ENCODE measurements at places on chromosomes 5 and 9.
A peak's percentile ranks its signal among the peaks of the same experiment; 100 is the strongest.

- no peak for DNase-seq
Measured at GRCh38 chr5:68875351-68875750, 218.5 kb upstream of the SLC30A5 start.

- no peak for DNase-seq
Measured at GRCh38 chr5:135236908-135237747, 161.9 kb downstream of the MACROH2A1 start.

DNA sequence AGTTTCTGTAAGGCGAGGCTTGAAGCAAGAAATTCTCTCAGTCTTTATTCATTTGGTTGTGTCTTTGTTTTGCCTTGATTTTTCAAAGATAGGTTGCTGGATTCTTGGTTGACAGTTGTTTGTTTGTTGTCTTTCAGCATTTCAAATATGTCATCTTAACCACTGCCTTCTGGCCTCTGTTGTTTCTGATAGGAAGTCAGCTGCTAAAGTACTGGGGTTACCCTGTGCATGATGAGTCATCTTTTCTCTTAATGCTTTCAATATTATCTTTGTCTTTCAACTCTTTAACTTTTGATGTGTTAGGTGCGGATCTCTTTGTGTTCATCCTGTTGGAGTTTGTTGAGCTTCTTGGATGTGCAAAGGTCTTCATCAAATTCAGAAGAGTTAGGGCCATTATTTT, 1571.3 kb downstream of the MAT2B start:
- no peak for DNase-seq

GRCh38 chr5:121378559-121379359, 472.9 kb upstream of the FTMT start:
- no peak for DNase-seq

DNA sequence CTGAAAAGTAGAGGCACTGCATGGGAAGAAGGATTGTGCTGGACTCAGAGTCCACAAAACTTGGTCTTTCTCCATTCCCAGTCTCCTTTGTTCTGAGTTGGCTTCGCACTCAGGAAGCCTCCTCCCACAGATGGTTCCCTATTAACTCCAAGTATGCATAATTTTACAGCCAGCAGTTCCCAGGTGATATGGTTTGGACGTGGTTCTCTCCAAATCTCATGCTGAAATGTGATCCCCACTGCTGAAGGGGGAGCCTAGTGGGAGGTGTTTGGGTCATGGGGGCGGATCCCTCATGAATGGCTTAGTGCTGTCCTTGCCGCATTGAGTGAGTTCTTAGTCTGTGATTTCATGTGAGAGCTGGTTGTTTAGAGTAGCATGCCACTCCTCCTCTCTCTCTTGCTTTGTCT, 86.6 kb downstream of the FEM1C start:
- peak; percentile 94 for DNase-seq

DNA sequence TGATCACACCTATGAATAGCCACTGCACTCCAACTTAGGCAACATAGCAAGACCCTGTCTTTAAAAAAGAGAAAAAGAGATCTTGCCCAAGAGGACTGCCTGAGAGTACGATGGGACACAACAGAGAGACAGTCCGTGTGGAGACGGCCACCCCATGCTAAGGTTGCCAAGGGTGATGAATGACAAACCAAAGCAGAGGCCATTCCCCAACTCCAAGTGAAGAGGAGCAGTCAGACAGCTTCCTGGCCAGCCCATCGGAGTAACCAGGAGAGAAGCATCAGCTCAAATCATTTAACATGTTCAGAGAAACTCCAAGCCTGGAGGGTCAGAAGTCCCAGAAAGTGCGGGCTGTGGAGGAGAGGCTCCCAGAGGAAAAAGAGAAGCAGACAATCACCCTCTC, 63.9 kb upstream of the SUB1 start:
- DNase-seq, result no peak

GRCh38 chr9:20651939-20652338, 29.6 kb upstream of the MLLT3 start:
- no peak for DNase-seq

DNA sequence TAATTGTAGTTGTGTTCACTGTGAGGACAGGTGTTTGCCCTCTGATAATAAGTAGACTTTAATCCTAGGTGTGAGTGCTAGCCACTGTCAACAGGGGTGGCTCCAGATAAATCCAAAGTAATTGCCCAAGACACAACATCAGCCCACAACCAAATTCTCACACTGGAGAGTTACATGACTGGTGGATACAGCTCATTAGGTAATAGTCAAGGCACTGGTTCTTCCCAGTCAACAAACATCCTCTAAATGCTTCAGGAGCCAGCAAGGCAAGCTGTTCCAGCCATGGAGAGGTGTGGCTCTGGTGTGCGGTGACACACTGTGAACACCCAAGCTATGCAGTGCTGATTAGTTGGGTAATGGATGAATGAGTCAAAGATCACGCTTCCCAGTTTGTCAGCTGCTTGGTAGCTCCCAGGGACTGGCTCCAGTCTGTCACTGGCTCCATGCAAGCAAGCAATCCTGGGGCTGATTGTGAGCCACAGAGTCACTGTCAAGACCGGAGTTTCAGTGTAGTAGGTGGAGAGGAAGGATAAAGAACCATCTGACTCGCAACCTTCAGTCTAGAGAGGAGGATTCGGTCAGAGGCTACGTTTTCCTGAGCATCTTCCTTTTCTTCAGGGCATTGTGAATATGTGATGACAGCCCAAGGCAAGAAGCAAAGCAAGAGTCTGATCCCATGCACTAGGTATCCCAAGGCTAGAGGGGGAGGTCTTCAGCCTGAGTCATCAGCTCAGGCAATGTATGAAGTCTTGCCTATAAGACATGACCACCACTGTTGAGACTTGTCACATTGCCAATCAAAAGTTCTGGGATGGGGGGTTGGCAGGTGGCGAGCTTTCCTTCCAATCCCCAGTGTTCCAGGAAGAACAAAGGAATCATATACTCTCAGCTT, 63.1 kb downstream of the UGCG start:
- peak; percentile 100 for DNase-seq

DNA sequence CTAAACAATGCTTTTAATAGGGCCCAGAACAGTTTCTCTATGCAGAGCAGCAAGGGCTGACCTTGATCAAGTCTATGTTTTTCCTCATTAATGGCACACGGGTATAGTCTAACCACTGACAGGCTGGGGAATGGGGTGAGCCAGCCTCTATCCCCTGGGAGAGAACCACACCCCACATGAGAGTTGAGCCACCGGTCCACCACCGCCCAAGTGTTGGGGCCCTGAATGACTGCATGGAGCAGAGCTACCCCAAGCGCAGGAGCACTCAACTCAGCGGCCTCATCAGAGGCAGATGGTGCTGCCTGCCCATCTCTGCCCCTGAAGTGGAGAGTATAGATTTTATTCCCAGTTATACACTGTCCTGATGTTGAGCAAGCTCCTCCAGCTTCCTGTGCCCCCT, 247.9 kb upstream of the IRX1 start:
- no peak for DNase-seq

GRCh38 chr5:132750471-132751230, 3.4 kb downstream of the CCNI2 start:
- no peak for DNase-seq

GRCh38 chr5:132641241-132641723, 16.7 kb upstream of the IL13 start:
- DNase-seq, result no peak

DNA sequence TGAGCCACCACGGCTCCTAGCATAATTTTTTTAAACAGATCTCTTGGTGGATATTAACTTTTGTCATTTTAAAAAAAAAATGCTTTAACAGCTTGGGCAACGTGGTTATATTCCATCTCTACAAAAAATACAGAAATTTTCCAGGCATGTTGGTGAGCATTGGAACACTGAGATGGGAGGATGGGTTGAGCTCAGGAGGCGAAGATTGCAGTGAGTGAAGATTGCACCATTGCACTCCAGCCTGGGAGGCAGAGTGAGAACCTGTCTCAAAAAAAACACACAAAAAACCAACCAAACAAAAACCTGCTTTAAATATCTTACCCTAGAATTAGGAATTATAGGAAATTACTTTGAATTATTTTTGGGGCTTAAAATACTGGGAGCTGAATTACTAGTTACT, 55.2 kb downstream of the NSD1 start:
- DNase-seq, result no peak

DNA sequence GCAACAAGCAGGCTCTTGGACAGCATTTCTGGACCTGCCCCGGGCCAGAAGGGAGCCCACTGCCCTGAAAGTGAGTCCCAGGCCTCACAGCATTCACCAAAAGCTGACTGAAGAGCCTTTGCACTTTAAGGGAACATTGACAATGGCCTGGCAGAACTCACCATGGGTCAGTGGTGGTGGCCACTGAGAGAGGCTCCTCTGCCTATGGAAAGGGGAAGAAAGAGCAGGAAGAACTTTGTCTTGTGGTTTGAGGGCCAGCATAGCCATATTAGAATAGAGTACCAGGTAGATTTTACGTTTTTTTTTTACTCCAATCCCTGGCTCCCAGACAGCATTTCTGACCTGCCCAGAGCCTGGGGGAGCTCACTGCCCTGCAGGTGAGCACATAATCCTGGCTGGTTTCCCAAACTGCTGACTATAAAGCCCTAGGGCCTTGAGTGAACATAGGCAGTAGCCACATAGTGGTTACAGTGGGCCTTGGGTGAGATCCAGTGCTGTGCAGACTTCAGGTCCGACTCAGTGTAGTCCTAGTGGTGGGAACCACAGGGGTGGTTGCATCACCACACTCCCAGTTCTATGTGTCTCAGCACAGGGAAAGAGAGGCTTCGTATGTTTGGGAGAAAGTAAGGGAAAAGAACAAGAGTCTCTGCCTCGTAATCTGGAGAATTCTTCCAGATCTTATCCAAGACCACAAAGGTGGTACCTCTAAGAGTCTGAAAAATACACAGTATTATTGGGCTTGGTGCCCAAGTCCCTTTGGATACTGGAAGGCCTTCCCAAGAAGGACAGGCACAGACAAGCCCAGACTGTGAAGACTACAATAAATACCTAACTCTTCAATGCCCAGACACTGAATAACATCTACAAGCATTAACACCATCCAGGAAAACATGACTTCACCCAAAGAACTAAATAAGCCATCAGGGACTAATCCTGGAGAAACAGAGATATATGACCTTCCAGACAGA, 89.5 kb downstream of the TSSK1B start:
- DNase-seq, result peak; percentile 56

GRCh38 chr5:126594748-126595485, at the start of gene ALDH7A1:
TSS of gene ALDH7A1 (minus strand) at chr5:126595219. CDS start at chr5:126595198, 21 bp downstream.
- DNase-seq, result peak; percentile 86

DNA sequence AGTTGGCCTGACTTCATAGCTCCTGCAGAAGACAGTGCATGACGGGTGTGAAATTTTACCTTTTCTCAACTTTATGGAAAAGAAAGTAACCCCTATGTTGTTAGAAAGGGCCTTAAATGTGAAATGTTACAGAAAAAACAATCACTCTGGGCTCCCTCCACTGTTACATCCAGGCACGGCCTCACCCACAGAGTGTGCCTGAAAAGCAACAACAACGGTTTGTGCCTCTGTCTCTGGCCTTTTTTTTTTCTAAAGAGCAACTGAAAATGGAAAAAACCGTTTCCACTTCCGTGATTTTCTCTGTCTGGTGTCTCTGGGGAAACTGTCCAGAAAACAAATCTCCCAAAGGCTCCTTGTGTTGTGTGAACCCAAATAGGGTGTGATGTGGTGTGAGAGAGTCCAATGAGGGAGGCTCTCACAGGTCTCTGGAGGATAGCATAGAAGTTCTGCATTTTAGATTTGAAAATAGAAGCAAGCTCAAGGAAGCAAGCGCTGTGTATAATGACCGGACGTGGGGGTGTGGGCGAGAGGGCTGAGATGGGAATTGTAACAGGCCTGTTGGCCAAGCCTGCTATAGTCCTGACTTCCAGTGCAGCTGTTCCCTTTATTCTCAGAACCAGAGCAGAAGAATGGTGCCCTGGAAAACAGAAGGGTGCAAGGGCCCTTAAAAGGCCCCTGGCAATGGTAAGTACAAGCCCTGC, 221.8 kb upstream of the TUT7 start:
- DNase-seq, result no peak

DNA sequence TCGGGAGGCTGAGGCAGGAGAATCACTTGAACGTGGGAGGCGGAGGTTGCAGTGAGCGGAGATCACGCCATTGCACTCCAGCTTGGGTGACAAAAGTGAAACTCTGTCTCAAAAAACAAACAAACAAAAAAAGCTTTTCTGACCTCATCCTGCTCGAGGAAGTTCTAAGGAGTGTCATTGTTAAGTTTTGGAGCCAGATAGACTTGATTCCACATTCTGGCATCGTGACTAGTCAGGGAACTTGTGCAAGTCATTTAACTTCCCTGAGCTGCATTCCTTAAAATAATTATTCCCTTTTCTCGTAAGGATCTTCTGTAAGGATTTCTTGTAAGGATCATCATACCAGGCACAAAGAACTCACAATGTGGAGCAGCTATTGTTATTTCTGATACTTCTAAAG, 26.2 kb downstream of the SNX24 start:
- no peak for DNase-seq

DNA sequence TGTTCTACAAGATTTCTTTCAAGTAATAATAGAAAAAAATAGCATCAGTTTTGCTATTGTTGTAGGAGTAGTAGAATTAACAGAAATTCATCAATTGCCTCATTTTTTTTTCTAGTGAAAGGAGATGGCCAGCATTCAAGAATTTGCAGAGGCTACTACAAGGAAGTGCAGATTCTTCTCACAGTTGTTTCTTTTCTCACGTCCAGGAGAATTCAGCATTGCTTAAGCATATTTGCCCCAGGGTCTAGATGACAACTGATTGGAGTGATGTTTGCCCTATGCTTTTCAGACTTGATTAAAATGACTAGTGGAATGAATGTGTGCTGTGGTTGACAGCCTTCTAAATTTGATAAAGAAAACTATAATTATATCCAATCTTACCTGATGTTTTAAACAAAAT, 46.6 kb upstream of the SLC12A2 start:
- peak; percentile 80 for DNase-seq

DNA sequence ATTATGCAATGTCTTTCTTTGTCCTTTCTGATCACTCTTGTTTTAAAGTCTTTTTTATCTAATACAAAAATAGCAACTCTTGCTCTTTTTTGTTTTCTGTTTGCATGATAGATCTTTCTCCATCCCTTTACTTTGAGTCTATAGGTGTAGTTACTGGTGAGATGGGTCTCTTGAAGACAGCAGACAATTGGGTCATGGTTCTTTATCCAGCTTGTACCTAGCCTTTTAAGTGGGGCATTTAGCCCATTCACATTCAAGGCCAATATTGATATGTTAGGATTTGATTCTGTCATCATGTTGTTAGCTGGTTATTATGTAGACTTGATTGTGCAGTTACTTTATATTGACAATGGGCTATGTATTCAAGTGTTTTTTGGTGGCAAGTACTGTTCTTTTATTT, 245.9 kb upstream of the TARS1 start:
- no peak for DNase-seq
